HL-60 (cell line): ENCODE measurements at places on chromosomes 13 and 19.

GRCh38 chr19:6026390-6027227 is 48.7 kb upstream of the RANBP3 start:
- DNase-seq, result no peak

GRCh38 chr19:34664168-34664567 is 12.8 kb downstream of the SCGB2B2 start:
- DNase-seq, result no peak

- no peak for DNase-seq
These were observed 407.5 kb downstream of the SPRY2 start for GRCh38 chr13:79933389-79933788.

DNA sequence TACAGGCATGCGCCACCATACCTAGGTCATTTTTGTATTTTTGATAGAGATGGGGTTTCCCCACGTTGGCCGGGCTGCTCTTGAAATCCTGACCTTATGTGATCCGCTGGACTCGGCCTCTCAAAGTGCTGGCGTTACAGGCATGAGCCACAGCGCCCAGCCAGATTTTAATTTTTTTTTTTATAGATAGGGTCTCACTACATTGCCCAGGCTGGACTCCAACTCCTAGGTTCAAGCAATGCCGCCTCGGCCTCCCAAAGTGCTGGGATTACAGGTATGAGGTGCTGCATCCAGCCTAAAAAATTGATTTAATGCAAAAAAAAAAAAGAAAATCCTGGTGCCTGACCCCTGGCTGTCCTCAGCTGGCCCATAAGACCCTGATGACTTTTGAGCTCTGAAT is 24.9 kb upstream of the CERS4 start:
- no peak for DNase-seq

GRCh38 chr19:2253106-2254063 is 2.8 kb downstream of the JSRP1 start:
- no peak for DNase-seq

- no peak for DNase-seq
These were observed 35.6 kb upstream of the TFDP1 start for GRCh38 chr13:113548778-113549621.
